Fibroblast of the aortic adventitia (primary cell): ENCODE measurements at places on chromosomes 12 and 14. TPM values are rescaled to one million over a fixed set of nuclear protein-coding genes. Genes with fewer than 3 reads are reported as not detected.
A peak's percentile ranks its signal among the peaks of the same experiment; 100 is the strongest.

The KRT86 gene
- total RNA-seq: not detected in 2 replicates

DNA sequence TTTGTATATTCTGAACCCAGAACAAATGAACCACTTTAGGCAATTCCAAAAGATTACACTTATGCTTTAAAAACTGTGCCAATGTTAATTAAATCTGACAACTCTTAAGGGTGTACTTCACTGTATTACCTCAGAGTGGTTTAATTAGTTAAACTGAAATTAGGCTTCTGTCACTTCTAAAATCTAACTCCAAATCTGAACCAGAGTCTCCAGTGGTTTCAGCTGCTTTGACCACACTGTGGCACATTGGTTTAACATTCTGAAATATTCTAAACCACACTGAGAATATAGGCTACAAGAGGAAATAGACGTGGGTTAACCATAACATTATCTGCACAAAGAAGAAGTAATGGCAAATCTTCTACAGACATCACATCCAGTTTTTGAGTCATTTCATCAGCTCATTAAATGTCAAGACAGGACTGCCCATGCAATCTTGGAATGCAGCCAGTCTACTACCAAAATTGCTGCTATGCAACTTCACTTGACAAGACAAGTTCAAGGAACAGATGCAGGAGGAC is 94.8 kb downstream of the LRP6 start:
- peak; percentile 60 for DNase-seq

GRCh38 chr14:23930742-23931141 is 22.8 kb upstream of the DHRS4 start:
- DNase-seq: peak; percentile 95

The APEX1 gene
- total RNA-seq: 58.8 and 358 TPM in 2 replicates

- DNase-seq: no peak
Measured at GRCh38 chr12:86647800-86648199, 391.6 kb upstream of the MGAT4C start.

The LGMN gene
- total RNA-seq: 28.6 and 44.0 TPM in 2 replicates

DNA sequence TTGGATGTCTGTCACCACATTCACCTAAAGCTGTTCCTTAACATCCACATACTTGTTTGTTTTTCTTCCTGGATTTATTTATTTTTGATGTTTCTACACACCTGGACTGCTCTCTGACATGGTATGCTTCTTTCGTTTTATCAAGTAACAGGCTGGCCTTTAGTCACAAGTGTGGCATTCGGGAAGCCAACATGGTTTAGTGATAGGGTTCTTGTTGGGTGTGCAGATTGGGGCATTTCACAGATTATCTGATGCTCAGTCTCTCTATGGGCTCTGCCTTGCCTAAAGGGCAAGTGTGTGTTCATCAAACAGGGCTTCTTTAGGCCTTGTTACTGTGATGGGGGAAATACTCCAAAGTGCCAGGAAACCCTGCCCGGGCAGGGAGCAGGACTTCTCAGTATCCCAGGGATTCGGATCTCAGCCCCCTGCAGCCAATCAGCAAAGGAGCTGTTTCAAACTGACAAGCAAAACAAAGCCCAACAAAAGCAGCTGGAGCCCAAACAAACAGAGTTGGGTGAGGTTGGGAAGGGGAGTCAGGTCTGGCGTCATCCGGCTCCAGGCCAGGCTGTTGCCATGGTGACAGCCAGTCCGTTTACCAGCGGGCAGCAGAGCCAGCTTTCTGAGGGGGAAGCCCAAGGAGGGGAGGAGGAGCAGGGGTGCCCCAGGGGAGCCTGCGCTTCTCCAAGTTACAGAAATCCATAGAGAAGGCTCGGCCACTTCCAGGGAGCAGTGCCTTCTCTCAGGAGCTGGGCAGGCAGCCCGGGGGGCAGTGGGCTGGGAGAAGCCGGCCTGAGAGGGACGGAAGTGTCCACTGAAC is 31.9 kb downstream of the FOS start:
- DNase-seq: peak; percentile 90

The NRL gene
- 0.90 and 4.1 TPM in 2 replicates for total RNA-seq

The PLEKHD1 gene
- total RNA-seq: 0.09 TPM in 1 of 2 replicates, not detected in the other

- DNase-seq: no peak
Measured at GRCh38 chr12:13740149-13740545, 241.3 kb downstream of the GRIN2B start.

DNA sequence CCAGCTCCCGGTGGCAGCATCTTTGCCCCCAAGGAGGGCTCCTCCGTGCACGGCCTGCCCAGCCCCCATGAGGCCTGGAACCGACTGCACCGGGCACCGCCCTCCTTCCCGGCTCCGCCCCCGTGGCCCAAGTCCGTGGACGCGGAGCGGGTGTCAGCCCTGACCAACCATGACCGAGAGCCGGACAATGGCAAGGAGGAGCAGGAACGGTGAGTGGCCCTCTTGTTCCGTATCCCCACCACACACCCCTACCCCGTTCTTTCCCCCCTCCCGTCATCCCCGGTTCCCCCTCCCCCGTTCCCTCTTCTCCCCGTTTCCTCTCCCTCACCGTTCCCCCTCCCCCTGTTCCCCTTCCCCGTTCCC is 28.3 kb downstream of the LRCOL1 start:
- no peak for DNase-seq

- DNase-seq: no peak
Measured at GRCh38 chr14:45868377-45868776, 615.4 kb upstream of the MIS18BP1 start.

The SRGAP1 gene
- total RNA-seq: 11.9 and 25.8 TPM in 2 replicates

DNA sequence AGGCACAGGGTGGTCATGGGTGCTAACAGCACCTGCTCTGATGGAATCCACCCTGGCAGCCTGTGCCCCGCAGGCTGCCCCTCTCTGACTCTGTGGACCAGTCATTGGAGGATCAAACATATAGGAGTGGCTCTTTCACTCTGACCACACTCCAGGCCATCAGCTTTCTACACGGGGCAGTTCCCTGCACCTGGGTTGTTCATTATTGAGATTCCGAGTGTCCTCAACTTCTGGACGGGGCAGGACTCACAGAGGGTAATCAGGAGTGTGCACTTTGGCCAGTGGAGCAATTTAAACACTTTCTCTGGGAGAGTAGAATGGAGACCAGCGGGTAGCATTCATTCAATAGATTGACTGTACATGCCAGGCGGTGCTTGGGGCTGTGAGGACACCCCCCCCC is 94.8 kb downstream of the NINJ2 start:
- DNase-seq: no peak
